CD4-positive, alpha-beta T cell treated with Interleukin-12 subunit alpha and Interleukin-12 subunit beta, for 1 hour (primary cell): ENCODE measurements at places on chromosomes 7 and 10.

GRCh38 chr7:50352751-50353150, 48.2 kb downstream of the IKZF1 start:
- DNase-seq: no peak

DNA sequence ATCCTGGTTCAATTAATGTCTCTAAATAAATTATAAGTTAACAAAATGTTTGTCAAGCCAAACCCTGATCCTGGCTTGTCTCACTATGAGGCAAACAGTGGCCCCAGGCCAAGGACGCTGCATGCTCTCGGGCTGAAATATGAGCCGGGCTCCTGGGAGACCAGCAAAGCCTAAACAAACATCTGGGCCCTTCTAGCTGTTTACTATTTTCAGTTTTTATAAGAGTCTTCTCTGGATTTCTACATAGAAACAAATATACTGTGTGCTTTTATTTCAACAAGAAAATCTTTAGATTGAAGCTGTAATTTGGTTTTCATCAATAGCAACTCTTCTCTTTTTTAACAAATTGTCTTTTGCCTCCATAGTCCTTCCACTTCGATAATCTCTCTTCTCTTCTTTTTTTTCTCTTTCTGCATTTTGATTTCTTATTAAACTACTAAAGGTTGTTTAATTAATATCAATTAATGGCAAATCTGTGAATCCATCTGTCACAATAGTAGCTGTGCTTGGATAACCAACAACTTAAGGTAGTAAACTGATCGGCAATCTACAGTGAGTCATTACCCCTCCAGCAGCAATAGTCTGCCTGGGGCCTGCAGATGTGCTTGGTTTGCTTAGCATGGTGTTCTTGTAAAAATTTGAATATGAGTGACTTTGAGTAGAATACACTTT, 83.3 kb upstream of the DNAJC1 start:
- DNase-seq: no peak

DNA sequence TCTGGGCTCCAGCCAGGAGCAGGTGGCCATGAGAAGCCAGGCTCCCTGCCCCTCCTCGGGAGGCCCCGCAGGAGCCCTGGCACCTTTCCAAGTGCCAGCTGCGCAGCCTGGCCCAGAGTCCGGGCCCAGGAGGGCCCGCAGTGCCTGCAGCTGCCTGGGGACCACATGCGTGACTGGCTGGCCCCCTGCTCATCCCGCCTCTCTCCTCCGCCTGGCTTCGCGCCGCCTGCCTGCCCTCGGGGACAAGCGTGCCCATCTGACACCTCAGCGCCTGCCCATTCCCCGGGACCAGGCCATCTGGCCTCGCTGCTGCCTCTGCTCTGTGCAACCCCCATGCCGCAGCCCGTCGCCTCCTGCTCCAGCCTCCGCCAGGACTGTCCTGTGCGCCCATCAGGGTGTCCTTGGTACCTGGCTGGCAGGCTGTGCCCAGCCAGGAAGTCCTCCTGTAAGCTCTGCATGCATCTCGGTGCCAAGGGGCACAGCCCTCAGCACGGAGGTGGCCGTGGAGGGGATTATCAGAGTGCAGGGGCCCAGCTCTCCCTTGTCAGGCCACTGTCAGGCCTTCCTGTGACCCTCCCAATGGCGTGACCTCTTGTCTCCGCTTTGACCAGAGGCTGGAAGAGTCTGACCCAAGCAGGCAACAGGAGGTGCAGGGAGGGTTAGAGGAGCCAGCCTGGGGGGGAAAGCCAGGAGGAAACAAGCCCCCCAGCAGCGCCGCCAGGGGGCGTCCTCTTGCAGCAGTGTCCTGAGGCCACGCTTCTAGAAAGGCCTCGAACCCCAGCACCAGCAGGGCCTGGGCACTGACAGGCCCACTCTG, 50.5 kb downstream of the TMEM209 start:
- no peak for DNase-seq

DNA sequence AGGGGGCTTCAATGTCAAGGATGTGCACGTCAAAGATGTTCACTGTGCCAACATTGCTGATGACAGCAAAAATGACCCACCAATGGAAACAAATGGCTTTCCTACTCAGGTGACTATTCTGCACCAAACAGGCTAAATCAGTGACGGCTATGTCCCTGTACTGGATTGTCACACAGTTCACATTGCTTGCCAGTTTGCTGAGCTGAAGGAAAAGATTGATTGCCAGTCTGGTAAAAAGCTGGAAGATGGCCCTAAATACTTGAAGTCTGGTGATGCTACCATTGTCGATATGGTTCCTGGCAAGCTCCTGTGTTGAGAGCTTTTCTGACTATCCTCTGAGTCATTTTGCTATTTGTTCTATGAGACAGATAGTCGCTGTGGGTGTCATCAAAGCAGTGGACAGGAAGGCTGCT, 202.2 kb upstream of the ETV1 start:
- no peak for DNase-seq

DNA sequence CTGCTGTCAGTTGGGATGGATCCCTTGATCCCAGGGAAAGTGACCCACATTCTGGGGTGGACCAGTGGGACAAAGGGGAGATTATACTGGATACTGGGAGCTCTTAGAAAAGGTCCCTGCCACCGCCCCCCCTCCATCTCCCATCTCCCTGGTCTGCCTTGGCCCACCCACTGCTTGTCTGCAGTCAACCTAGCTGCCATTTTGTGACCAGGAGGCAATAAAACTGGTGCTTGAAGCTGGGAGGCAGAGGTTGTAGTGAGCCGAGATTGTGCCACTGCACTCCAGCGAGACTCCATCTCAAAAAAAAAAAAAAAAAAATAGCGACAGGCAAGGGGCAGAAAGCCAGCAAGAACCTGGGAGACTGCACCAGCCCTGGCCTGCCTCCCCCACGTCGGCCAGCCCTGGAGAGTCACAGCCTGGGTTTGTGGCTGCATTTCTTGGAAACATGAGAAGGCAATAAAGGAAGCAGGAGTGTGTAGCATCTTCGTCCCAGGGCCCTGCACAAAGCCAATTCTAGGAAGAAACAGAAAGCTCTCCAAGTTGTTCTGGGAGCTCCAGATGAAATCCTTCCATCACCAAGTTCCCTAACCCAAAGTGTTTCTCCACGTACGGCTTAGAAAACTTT, 4.7 kb upstream of the ARPC1B start:
- DNase-seq: no peak

- peak; percentile 56 for DNase-seq
Measured at GRCh38 chr7:150983893-150984368, 5.8 kb upstream of the KCNH2 start.

DNA sequence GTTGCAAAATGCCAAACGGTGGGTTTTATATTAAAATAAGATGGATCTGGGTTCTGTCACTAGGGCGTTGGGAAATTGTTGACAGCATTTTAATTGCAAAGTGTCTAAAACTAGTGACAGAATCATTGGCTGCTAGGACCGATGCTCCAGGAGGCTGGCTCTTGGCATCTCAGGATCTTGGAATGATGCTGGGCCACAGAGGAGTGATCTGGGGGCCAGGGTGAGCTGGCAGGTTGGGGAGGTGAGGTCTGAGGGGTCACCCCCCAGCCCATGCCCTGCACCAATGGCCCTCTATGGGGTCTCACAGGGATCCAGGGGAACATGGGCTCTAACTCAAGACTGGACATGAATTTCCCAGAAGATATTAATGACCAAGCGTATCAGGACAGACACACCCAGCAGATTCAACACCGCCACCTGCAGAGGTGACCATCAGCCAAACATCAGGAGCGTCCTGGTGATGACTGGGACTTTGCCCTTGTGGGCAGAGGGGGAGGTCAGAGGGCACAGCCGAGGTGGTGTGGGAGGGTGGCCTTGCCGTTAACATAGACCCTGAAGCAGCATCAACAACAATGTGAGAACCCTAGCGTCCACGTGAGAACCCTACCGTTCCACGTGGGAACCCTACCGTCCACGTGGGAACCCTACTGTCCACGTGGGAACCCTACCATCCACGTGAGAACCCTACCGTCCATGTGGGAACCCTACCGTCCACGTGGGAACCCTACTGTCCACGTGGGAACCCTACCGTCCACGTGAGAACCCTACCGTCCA, 89.0 kb upstream of the PPP2R2D start:
- DNase-seq: no peak
